ENCODE measurements at places on chromosomes 7 and 10.

- DNase-seq = no peak
Measured at GRCh38 chr10:126979311-126979710, 74.1 kb downstream of the DOCK1 start.

- DNase-seq = no peak
Measured at GRCh38 chr10:119668461-119668860, 17.3 kb downstream of the BAG3 start.

GRCh38 chr7:152081088-152081487 is 55.6 kb downstream of the GALNT11 start:
- DNase-seq = no peak

- no peak for DNase-seq
Measured at GRCh38 chr7:77262316-77262715, 62.7 kb upstream of the FGL2 start.

All from Karpas-422 (cell line).